ENCODE measurements at places on chromosomes 2 and 18.

DNA sequence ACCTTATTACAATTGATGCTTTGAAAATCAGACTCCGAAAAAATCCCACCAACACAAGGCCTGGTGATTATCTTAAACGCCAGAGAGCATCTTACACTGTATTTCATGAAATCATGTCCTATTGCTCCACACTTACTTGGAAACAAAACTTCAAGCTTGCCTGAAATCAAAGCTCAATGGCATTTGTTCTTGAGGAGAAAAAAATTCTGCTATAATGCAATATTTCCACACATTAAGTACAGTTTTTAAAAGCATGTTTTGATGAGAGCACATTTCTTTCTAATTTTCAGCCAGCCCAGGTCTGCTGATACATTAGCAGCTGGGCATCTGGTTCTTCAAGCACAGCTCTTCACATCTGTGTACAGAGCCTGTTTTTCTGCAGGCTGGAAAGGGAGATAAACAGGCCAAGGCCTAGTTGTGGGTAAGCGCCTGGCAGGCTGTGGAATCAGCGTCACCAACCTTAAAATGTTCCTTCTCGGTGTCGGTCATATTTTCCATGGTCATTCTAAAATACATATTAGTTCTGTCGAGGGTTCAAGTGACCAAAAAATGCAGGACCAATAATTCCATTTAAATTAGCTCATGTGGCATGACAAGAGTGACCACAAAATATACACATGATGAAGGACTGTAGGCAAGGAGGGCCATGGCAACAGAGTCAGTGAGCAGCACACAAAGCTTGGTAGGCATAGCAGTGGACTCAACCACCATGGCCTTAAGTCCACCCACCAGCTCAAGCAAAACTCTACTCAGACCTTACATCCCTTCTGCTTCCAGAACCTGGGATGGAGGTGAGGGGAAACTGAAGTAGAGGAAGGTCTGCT is 20.9 kb downstream of the SLC8A1 start:
- no peak for DNase-seq

DNA sequence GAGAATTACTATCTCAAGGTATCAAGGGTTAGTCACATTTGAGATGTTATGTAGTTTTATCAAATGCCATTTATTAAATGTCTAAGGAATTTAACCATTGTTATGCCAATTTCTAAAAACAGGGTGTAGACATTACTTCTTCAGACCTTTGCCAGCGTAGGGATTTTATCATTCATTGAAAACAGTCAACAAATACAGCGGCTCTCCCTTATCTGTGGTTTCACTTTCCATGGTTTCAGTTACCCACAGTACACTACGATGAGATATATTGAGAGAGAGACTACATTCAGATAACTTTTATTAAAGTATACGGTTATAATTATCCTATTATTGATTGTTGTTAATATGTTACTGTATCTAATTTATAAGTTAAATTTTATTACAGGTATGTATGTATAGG is 234.7 kb downstream of the TMX3 start:
- DNase-seq: no peak

GRCh38 chr2:136751406-136751805 is 13.9 kb upstream of the THSD7B start:
- DNase-seq: no peak

DNA sequence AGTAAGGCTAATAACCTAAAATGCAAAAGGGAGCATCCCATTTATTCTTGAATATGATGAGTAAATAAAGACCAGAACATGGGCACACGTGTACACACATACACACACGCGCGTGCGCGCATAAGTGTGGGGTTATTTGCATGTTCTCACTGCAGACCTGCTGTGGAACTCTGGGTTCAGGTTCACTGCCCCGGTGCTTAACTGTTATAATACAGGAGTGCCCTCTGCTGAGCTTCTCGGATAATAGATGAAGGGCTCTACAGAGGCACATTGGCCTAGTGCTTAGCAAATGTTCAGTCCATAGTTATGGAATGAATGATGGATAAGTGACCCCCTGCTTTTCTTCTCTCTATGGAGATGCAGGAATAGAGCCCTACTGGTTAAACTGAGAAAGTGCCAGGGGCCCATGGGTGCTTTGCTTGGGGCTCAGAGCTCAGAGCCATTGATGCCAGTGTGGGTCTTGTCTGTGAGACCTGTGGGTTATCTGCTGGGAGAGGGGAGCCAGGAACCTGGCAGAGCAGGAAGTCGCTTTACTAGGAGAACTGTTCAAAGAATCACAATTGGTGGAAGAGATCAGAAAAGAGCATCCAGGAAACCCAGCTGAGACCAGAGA is 3.6 kb upstream of the ARL4C start:
- DNase-seq: peak; percentile 57

DNA sequence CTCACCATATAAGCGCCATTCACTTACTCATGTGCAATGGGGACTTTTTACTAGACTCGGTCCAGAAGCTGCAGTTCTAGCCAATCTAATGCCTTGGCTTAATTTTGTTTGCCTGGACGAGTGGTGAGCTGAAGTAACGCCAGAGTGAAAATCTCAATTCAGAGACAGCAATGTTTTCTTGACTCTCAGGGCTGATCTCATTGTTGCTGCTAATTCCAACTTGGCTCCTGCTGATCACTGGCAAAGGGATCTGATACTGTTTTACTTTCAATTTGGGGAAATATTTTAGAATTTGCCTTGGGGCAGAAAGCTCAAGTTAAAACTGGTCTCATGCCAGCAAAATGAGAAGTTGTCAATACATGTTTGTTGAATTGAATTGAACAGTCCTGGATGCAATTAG is 906.6 kb upstream of the CDH2 start:
- no peak for DNase-seq

GRCh38 chr2:66576561-66577320 is 141.8 kb downstream of the MEIS1 start:
- DNase-seq: no peak

DNA sequence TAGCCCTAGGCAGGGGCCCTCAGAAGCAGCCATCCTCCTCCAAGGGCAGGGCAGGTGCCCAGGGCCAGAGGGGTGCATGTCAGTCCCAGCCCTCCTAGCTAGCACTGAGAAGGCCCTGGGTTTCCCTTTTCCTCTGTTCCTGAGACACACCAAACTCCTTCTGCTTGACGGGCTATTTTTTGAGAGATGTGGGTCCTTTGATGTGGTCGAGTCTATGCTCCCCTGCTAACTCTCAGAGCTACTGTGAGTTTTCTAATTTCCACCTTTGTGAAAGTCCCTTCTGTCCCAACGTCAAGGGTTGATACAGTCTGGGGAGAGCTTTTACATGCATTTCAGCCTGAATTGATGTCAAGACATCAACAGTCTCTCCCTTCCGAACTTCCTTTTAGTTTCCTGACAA is 51.4 kb downstream of the TRPM8 start:
- no peak for DNase-seq

DNA sequence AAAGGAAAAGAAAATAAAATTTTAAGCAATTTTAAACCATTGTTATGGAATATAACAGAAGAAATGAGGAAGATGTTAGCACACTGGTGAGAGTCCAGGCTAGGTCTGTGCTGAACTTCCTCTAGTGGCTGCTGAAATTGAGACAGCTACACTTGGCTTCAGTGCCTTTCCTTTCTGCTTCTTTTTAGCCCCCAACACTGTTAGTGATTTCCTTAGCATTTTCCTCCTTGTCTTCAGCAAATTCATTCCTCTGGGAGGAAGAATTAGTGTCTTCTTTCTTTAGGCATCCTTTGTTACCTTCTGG is 47.6 kb downstream of the ITGAV start:
- DNase-seq: no peak

- DNase-seq: no peak
Measured at GRCh38 chr2:174794851-174795374, 30.6 kb upstream of the CHRNA1 start.

- DNase-seq: no peak
Measured at GRCh38 chr2:208064220-208064961, 39.1 kb upstream of the PLEKHM3 start.

GRCh38 chr2:112257575-112257974 is 2.7 kb upstream of the ZC3H8 start:
- no peak for DNase-seq

- DNase-seq: no peak
Measured at GRCh38 chr2:109144721-109145120, 15.7 kb downstream of the SH3RF3 start.

Measured in NCI-H2029 (cell line).